ENCODE measurements at places on chromosomes 12 and 14.
A peak's percentile ranks its signal among the peaks of the same experiment; 100 is the strongest.

GRCh38 chr14:39025250-39025809 is 77.7 kb downstream of the SEC23A start:
- DNase-seq = no peak

DNA sequence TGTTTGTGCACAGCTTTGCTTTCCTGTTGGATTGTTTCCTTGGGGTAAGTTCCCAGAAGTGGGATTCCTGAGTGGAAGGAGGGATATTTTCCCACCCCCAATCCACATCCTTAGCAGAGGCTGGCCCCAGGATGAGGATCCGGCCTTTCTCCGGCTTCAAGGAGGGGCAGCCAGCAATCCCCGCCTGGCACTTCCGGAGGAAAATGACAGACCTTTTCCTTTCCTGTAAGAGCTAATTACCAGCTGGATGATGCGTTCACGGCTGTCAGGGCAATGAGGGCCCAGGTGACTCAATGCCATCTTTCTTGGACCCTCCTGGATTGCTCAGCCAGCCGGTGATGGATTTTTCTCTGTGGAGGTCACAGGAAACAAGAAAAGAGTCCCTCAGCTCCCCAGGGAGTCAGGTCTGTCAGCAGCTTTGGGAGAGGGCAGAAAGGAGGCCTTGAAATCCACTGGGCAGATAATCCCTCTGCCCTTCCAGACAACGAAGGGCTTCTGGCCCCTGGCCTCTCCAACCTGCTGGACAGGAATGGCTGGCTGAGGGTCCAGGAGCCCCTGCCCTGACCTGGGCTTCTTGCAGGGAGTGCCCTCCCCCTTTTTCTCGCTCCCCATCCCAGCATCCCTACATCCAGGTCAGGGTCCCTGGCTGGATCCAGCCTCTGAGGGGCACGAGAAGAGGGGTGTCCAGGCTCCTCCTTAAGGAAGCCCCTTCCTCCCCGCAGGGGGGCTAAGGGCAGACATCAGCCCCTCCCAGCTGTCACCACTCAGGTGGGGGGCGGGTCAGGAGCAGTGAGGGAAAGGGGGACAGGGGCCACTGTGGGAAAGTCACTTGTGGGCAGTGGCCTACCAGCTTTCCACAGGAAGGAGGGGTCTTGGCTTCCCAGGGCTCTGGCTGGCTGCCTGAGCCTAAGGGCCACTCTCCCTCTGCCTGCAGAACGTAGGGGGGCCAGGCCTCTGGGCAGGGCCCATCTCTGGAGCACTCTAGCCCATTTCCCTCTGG is 16.1 kb upstream of the CCDC85C start:
- no peak for DNase-seq

DNA sequence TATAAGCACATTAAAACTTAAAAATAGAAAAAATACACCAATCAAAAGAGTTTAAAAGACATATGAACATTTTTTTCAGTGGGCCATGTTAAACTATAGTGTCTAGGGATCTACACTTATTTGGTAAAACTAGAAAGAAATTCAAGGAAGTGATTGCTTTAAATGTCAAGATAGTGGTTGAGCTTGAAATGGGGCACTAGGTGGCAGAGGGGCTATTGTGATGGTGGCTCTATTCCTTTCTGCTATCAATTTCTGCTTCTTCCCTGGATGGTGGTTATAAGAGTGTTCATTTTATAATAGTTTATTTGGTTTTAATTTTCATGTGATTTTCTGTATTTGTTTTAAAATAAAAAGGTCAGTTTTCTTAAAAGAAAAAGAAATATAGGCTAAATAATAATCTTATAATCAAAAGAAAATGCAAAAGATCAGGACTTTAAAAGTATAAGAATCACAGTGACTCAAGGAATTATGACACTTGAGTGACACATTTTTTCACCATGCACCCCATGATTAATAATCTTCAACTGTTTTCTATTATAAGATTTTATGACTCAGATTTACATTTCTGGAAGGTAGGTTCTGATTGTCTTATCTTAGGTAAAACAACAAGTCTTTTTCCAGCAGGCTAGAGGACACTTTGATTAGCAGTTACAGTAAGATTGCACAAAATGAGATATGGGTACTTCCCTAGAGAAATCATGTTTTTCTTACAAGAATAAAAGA is 137.5 kb downstream of the FSCB start:
- DNase-seq = no peak

- DNase-seq = no peak
These were observed 62.4 kb upstream of the FOXG1 start for GRCh38 chr14:28704153-28704552.

DNA sequence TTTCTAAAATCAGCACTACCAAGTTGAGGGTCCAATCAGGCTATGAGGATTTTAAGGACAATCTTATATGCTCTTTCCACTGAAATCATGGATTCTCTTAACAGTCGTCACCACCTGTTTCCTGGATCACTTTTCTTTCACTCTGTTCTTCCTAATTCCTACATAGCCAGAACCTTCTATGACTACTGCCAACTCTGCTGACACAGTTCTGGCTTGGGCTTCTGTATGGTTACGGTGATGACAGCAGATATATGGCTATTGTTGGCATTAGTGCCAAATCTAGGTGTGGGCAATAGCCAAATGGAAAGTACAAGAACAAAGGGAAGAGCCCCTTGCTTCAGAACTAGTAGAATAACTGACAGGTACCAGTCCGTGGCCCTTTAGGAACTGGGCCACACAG is 124.0 kb downstream of the ARID2 start:
- no peak for DNase-seq

GRCh38 chr12:120814203-120814902 is 88.7 kb downstream of the ACADS start:
- DNase-seq = peak; percentile 25
